Left lung (tissue), 14 donors: ENCODE measurements at places on chromosomes 13 and 19. TPM values are rescaled to one million over a fixed set of nuclear protein-coding genes. Genes with fewer than 3 reads are reported as not detected.

The VAV1 gene
- 2.0 TPM for polyA plus RNA-seq

DNA sequence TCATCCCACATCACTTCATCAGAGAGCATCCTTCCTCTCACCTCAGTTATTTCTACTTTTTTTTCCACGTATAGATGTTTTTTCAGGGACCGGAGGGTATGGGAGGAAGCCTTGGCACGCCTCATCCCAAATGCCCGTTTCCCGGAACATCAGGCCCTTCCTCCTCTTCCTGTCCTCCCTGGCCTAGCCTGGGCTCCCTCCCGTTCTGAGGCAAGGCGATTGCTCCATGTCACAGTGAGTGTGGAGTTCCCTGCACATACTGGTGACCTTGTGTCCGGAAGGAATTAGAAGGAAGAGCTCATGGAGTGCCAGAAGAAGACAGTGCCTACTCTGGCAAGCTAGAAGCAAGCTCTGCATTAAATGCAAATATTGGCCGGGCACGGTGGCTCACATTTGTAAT lies 1.1 kb upstream of the ZNF627 start:
- DNase-seq = no peak

DNA sequence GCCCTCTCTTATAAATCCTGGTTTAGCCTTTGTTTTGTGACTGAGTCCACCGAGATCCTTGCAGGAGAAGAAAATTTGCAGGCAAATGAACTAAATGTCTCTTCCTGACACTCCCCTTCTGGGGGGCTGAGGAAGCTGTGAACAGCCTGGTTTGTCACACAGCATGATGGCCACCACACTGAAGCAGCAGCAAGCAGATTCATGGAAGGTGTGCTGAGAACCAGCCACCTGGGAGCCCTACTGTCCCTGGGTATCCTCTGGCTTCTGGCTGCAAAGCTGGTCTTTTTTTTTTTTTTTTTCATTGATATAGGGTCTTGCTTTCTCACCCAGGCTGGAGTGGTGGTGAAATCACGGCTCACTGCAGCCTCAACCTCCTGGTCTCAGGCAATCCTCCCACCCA lies 11.2 kb downstream of the MRPS12 start:
- no peak for DNase-seq

The FPR2 gene
- polyA plus RNA-seq = 0.52 TPM

DNA sequence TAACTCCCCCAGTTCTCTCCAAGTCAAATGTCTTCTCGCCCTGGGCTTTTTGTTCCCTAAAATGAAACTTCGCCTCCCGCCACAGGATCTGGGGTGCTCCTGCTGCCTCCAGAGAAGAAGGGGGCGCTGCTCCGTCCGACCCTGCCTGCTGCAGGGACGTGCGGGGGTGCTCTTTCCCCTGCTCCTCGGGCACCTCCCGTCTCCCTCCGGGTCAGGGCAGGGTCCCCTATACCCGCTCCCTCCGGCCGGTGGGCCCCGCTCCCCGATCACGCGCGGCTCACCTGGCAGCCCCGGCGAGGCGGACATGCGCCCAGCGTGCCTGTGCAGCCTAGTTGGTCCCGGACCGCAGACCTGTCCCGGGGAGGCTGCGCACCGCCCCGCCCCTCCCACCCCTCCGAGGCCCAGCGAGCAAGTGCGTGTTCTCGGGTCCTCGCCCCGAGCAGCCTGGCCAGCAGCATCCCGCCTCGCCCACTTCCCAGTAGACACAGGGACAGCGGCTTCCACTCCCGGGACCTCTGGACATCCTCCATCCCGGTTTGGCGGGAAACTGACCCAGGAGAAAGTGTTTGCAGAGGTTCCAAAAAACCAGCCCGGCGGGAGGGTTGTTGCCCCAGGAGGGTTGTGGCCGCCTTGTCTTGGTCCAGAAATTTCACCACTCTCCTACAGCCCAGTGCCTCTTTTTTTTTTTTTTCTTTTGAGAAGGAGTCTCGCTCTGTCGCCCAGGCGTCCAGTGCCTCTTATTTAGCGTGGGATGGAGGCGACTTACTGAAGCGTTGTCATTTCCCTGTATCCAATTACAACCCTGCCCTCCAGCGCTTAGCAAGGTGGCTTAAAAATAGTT lies at the start of gene OXGR1:
Gene OXGR1, minus strand, starts transcription at position 460 of the 841 bp plus-strand sequence. CDS start 6,717 bp downstream, outside the sequence.
- DNase-seq = no peak

GRCh38 chr19:48433337-48433736 lies 12.4 kb upstream of the GRWD1 start:
- DNase-seq = peak; percentile 32

The CYP2F1 gene
- polyA plus RNA-seq = 0.27 TPM

The ZNF527 gene
- polyA plus RNA-seq = 11.6 TPM

- DNase-seq = no peak
These were observed 583 bp downstream of the ZNF615 start for GRCh38 chr19:52007451-52007805.

GRCh38 chr13:71593566-71593965 lies 273.4 kb downstream of the DACH1 start:
- no peak for DNase-seq

The COX6B2 gene
- 0.38 TPM for polyA plus RNA-seq

DNA sequence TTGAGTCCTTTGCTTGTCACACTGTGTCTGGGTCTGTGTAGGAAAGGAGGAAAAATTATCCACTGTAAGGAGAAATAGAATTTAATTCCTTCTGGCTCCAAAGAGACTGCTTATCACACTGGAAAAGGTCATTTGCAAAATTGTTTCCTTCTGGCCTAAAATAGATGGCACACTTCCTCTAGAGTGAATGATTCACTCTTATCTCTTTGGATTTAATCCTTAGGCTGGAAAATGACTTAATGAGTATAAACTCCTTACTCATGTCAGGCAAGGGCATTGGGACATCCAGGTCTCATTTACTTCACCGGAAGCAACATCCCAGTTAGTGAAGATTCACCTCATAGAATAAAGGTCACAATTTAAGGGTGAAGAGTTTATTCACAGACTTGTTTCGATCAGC lies 293.6 kb downstream of the OXGR1 start:
- no peak for DNase-seq

GRCh38 chr13:101343128-101343787 lies 73.0 kb downstream of the NALCN start:
- DNase-seq = no peak

The ZNF28 gene
- polyA plus RNA-seq = 18.7 TPM

DNA sequence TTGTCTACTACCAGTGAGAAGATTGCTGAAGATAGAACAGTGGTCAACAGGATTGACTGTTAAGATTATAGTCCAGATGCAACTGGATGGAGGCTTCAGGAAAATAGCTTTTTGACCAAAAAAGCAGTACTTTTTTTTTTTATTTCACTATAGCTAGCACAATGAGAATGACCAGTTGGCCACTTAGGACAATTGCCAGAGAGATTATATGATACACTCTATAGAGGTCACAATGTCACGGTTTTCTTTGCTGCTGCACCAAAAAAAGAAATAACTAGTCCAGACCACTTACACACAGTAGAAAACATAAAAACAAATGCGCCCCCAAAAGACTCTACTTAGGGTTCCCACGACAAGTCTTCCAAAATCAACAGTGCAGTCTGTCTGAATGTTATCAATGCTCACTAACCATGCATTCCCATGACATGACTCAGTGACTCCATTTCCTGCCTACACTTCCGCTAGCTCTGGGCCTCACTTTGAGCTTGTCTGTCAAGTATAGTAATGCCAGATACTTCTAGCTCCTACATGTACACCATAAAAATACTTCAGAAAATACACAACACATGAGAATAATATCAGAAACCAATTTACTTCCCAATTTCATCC lies 209.1 kb upstream of the STARD13 start:
- no peak for DNase-seq

DNA sequence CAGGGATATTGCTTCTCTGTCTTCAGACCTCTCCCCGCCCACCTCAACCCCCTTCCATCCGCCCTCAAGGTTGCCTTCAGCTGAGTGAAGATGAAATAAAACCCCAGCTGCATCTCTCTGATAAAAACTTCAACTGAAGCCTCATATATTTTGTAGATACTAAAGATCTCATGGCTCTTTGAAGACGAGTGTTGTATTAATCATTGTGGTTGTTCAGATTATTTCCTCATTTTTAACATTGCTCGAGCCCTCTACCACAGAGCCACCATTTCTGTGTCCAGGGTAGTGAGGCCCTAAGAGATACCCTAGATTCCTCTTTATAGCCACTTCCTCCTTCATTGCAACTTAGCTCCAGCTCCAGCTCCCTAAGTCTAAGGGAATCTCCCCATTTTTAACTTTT lies 312.8 kb upstream of the ZNF507 start:
- no peak for DNase-seq

The ZNF738 gene
- 33.2 TPM for polyA plus RNA-seq

The SPHK2 gene
- 13.1 TPM for polyA plus RNA-seq

DNA sequence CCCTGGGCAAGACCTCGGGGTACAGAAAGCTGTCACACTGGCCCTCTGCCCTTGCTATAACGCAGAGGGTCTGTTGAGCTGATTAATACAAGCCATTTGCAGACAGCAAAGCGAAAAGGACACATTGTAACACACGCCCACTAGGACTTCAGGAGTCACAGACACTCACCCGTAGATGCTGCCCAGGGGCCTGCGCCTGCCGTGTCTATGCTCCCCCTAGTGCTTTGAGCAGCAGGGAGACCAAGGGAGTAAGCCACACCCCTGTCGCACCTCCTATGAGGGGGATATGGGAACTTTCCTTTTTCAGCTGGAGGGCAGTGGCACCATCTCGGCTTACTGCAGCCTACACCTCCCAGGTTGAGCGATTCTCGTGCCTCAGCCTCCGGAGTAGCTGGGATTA lies 1930.2 kb downstream of the OLFM4 start:
- DNase-seq = no peak

- DNase-seq = no peak
These were observed 799.3 kb upstream of the ARGLU1 start for GRCh38 chr13:107367258-107367657.

DNA sequence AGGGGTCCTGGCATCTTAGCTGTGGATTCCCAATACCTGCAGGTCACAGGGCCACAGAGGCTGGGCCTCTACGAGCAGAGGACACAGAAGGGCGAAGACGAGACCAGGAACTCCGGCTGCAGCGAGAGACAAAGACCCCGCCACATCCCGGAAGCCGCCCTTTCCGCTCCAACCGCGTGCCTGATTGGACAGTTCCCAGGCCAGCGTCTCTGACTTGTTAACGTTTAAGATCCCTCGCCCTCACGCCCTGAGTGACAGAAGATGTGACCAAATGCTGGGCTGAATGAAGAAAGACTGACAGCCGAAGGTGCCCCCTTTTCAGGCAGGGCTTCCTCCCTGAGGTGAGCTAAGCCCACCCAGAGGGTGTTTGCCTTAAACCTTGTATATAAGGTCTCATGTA lies at the start of gene ZNF98:
Gene ZNF98, minus strand, starts transcription at position 136 of the 400 bp plus-strand sequence. Its CDS starts 122 bp downstream, at position 14.
- no peak for DNase-seq

DNA sequence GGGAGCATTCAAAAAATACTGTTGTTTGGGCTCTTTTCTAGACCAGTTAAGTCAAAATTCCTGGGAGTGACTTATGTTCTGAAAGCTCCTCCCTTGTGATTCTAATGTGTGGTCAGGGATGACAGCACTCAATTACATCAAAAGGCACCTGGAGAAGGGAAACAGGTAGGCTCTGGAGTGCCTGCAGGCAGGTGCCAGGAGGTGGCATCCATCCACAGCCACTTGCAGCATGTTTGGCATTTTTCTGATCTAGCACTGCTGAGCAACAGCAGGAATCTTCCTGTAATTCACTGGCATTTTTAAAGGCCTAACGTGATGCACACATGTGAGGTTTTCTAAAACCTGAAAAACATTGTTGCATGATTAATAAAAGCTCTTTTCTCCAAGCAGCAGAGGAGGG lies 94.6 kb downstream of the CCNA1 start:
- no peak for DNase-seq

DNA sequence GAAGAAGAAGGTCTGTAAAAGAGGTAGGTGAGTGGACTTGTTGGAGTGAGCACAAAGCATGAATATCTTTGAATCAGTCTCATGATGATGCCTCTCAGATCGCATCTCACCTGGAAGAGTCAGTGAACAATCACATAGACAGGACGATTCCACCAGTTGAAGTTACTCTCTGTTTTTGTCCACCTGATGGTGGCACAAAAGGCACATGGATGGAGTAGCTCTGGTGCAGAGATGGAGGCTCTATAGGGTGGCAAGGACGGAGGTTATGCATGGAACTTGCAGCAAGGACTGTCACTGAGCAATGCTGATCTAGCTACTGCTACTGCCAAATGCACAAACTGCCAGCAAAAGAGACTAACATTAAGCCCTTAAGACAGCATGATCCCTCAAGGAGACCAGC lies 10.3 kb upstream of the MYCBP2 start:
- no peak for DNase-seq

DNA sequence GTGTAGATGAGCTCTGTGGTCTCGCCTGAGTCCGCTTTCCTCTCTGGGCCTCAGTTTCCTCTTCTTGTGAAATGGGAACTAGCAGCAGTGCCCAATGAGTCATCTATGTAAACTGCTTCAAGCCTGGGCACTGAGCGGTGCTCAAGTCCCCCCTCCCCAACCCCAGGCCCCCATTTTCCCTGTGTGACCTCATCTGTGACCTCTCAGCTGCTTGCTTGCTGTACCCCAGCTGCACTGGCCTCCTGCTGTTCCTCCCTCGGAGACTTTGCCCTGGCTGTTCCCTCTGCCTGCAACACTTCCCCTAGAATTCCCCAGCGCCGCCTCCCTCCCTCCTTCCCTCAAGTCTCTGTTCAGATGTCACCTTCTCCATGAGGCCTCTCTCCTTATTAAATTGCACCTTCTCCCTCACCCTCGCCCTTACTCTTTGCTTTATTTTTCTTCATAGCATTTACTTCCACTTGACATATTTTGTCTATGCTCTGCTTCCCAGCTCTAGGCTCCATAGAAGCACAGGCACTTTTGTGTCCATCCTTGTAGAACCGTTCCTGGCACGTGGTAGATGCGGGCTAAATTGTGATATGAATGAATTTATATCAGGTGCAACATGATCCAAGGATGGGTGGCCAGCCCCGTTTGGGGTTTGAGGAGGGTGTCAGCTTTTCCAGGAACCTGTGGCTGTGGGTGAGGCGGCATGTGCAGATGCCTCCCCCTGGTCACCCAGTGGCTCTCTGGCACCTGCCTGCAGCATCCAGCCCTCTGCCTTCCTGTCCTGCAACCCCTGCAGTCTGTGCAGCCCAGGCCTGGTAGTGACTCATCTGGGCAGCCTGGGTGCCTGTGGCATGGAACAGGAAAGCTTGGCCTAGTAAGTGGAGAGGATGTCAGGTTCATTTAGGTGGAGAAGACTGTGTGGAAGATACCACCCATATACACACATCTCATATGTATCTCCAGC lies 26.3 kb downstream of the SIPA1L3 start:
- no peak for DNase-seq

The CLEC4M gene
- polyA plus RNA-seq = 1.6 TPM

- DNase-seq = no peak
These were observed 507 bp downstream of the COL4A1 start for GRCh38 chr13:110306340-110306959.

The GSX1 gene
- polyA plus RNA-seq = not detected

The ZNF98 gene
- 2.5 TPM for polyA plus RNA-seq

GRCh38 chr19:456547-457110 lies 4.2 kb downstream of the SHC2 start:
- no peak for DNase-seq

The KIR2DL3 gene
- polyA plus RNA-seq = 0.13 TPM

The ZNF610 gene
- 11.5 TPM for polyA plus RNA-seq

- no peak for DNase-seq
These were observed 19.1 kb downstream of the TMEM150B start for GRCh38 chr19:55305983-55306562.

DNA sequence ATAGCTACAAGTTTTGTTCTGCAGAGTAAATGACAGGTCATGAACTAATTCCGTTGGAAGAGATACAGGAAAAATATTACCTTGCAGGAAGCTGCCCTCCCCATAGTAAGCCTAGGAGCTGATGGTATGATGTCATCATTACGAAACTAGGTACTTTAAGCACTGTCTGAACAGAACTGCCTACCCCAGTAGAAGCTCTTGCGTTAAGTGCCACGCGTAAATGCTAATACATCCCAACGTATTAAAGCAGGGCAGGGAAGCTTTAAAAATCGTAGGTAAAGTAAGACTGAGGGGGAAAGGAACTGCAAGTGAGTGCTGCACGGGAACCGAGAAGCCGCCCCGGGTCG lies 572 bp downstream of the UGGT2 start:
- DNase-seq = peak; percentile 40
